SIG-M5 (cell line): ENCODE measurements at places on chromosomes 4 and X.

DNA sequence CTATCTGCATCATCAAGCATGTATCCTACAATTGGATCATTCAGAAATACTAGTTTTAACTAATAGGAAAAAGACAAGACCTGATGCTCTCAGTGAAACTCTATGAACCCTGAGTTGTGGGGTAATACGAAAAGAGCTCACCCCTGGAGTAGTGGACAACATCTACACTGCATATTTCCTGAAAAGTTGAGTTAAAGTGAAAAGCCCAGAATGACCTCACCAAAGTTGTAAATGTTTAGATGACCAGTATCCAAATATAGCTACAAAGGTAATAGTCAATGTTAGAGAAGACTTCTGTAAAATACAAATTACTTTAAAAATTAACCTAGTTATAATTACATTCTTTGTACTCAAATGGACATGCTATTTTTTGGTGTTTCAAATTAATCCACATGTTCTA lies 52.8 kb upstream of the SRPX start:
- DNase-seq = no peak

DNA sequence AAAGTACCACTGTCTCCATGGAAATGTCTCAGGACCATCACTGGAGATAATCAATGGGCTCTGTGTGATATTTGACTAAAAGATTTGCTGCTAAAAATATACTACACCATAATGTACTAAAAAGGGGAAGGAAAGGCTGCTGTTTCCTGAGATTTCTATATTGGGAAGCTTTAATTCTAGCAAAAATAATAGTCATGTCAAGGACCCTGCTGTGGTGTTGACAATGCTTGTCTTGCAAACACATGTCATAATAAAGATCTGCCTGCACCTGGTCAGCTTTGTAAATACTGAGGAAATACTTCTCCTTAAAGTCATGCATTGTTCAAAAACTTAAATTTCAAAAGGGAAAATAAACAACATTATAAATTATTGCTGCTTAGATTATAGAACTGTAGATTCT lies 417.9 kb downstream of the GPM6A start:
- DNase-seq = no peak

DNA sequence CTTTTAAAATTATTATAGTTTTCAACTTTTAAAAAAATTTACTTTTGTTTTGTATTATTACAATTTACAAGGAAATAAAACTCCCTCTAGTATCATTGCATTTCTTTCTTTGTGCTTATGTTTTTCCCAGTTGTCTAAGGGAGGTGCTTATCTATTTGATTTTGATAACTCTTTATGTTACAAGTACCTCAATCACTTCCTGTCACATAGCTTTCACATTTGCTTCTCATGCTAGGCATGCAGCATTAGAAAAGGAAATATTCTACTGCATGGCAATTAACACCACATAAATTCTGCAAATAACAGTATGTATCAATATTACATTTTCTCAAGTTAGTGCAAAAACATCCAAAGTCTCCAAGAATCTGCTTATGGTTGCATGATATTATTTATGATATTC lies 180.3 kb upstream of the HS3ST1 start:
- DNase-seq = no peak

- no peak for DNase-seq
Measured at GRCh38 chr4:133148690-133149363, at the start of gene PCDH10. PCDH10 (plus strand) TSS chr4:133149294; CDS start chr4:133150141, 847 bp downstream.
